ENCODE measurements at places on chromosomes 2 and 18.

GRCh38 chr2:12126318-12126717 lies 379.9 kb downstream of the LPIN1 start:
- no peak for DNase-seq

DNA sequence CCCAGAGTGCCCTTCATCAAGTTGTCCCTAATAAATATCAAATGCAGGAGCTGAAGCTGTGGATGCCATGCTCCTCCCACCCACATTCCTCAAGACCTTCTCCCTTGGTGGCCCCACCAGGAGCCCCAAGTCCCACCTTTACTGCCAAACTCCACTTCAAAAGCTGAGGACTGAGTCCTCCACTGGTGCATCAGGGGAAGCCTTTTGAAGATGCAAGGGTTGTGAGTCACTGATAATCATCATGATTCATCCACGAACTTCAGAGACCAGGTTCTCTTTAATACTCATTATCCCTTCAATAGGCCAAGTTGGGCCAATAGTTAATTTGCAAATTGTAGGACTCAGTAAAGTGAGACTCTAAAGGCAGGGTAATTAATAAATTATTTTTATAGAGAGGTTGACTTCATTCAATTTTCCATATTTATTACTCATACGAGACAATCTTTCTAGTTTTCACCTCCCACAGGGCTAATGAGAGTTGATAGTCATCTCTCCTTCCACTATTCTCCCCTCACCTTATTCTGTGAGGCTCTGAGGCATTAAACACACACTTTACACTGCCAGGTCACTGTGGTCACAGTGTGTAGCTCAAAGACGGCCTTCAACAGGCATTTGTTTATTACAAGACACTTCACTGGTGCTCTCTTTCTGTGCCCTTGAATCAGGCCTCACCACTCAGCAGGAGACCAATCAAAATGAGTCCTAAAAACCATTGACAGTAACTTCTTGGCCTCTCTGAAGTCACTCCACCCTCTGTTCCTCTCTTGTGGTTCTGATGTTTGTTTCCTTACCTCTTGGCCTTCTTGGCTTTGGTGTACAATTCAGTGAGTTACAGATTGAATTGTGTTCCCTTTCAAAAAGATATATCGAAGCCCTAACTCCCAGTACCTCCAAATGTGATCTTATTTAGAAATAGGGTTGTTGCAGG lies 99.9 kb downstream of the TRIB2 start:
- DNase-seq = no peak

GRCh38 chr2:118269408-118270051 lies 181.3 kb downstream of the INSIG2 start:
- DNase-seq = no peak

DNA sequence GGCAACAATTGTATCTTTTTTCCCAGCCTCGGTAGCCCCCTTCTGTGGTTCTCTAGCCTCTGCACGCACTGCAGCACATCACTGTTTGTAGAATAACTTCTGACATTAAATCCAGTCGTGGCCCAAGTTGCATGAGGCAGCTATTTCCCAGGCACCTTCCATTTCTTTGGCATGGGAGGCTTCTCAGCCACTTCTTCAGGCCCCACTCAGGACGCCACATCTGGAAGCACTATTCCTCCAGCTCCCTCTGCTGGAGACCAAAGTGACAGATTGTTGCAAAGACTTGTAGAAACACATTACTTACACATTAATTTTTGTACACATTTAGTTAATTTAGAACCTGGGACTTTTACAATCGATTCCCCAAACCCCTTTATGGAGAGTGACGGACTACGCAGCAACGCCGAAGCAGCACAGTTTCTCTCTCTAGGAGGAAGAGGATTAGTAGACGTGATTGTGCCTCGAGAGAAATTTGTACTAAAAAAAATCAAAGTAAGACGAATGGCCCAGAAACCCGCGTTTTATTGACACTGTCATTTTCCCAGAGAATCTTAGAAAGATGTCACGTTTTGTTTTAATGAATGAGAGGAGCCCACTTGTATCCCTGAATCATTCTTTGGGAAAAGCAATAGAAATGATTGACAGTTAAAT lies 57.8 kb upstream of the RGPD5 start:
- peak; percentile 29 for DNase-seq

- DNase-seq = no peak
Measured at GRCh38 chr2:32701806-32702205, 74.0 kb downstream of the TTC27 start.

- DNase-seq = no peak
Measured at GRCh38 chr2:190136825-190137224, 74.3 kb upstream of the MSTN start.

GRCh38 chr2:2890901-2891300 lies 486.7 kb downstream of the EIPR1 start:
- DNase-seq = no peak

DNA sequence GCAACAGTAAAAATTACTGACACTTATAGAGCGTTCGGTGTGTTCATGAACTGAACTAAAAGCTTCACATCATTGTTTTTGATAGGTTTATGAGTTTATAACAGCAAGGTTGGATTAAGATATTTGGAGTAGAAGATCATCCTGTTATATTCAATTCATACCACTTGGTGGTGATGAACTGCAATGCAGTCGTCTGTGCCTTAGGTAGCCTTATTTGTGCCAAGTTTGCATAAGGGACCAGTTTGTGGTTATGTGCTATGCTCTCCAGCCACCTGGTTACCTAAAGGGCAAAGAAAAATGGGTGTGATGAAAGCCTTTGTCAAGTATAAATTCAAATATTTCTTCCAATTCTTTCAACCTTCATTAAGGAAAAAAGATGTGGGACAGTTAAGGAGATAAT lies 150.9 kb upstream of the KCNH7 start:
- no peak for DNase-seq

- no peak for DNase-seq
Measured at GRCh38 chr2:119429225-119429981, 2.3 kb upstream of the TMEM37 start.

DNA sequence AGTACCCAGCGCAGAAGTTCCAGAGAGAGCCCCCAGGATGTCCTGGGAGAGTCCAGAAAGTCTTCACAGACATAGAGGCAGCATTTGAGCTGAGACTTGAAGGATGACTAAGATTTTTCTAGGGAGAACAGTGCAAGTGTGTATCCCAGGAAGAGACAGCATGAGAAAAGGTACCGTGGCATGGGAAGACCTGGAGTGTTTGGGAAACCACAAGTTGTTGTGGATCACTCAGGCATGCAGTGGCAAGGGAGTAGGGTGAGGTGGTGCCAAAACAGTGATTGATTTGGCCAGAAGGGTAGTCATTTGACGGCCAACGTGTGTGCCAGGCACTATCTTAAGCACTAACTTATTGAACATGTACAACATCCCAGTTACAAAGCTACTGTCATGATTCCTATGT lies 24.5 kb upstream of the KCNK3 start:
- DNase-seq = no peak

- no peak for DNase-seq
Measured at GRCh38 chr18:23066504-23067039, 68.7 kb upstream of the CABLES1 start.

GRCh38 chr2:2159336-2159735 lies 171.7 kb downstream of the MYT1L start:
- DNase-seq = no peak

GRCh38 chr2:165544897-165545296 lies 75.4 kb downstream of the CSRNP3 start:
- DNase-seq = no peak

GRCh38 chr18:78953566-78953965 lies 26.1 kb upstream of the SALL3 start:
- no peak for DNase-seq

DNA sequence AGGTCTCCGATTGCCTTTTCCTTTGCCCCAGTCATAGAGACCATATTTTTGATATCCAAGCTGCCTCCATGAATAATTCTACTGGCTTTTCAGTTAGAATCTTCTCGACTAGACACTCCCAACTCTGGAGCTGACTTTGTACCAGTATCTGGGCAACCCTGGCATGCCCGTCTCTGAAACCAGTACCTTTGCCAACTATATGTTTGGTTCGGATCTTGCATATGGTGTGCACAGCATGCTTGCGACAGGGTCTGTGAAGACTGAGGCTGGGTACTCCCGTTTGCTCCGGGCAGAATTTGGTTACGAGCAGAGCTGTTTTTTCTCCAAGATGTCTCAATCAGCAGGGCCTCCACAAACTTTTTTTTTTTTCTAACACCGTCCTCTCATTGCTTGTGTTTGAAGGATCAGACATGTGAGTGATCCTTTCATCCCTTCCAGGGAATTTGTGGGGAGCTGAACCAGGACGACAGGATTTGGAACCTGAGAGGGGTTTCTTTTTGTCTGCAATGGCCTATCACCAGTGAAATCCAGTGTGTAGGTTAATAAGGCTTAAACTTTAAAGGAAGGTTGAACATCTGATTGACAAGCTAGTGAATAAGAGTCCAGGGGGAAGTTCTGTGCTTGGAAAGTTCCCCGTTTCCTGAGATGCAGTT lies 322.3 kb downstream of the MYCN start:
- DNase-seq = no peak

DNA sequence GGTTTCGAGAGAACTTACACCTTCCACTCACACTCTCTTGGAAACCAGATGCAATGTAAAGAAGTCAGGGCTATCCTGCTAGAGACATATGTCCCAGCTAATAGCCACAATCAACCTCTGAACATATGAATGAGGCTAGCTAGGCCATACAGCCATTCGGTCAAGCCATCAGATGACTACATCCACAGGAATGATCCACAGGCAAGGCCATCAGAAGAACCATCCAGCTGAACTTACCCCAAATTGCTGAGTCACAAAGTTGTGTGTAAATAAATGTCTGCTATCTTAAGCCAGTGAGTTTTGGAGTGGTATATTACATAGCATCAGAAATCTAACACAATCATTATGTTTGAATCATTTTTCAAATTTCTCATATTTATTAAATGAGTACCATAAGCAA lies 5.2 kb upstream of the SPAST start:
- DNase-seq = no peak

DNA sequence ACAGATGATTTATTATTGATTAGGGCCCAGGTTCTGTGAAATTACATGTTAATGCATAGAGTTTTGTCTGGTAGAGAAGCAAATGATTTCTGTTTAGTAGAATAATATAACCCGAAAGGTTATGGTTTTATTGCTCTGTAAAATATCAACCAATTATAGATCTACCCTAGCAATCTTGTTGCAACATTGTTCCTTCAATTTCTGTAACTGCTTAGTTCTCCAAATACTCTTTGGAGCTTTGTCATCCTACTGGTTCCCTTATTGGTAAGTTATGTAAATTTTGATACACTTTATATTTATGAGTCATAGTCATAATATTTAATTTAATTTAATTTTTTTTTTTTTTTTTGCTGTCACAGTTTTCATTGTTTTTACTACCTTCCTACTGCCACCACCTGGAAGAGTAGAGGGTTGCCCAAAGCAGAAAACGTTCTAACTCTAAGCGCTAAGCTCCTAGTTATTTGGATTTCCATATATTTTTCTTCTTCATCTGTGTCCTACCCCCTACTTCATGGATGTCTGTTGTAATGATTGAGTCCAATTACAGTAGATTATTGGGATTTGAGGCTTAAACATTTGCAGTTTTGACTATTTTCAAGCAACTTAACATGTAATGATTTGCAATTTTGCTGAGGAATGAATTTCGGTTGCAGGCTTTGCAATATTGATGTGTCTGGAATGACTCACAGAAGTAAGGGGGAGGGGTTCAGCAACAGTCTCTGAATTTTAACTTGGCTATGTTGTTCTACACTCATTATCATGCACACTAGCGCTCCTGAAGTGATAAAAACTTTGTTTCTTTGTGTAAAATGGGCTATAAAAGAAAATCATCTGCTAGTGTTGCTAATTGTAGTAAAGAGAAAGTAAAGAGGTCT lies 51.1 kb downstream of the NABP1 start:
- DNase-seq = no peak

DNA sequence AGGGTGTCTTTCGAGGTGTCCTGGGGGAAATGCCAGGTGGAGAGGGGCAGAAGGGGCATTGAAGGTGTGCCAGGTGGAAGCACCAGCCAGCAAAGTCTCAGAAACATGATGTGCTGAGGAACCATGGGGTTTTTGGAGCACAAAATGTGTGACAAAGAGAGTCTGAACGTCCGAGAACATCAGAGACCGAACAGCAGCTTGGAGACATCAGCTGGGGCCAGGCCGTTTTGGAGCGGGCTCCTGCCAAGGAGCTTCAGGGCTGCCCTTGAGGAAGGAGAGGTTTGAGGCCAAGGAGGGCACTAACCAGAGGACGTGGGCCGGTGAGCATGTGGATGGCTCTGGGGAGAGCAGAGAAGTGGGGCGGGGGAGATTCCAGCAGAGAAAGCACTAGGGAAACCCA lies 5.3 kb upstream of the MBP start:
- DNase-seq = no peak

DNA sequence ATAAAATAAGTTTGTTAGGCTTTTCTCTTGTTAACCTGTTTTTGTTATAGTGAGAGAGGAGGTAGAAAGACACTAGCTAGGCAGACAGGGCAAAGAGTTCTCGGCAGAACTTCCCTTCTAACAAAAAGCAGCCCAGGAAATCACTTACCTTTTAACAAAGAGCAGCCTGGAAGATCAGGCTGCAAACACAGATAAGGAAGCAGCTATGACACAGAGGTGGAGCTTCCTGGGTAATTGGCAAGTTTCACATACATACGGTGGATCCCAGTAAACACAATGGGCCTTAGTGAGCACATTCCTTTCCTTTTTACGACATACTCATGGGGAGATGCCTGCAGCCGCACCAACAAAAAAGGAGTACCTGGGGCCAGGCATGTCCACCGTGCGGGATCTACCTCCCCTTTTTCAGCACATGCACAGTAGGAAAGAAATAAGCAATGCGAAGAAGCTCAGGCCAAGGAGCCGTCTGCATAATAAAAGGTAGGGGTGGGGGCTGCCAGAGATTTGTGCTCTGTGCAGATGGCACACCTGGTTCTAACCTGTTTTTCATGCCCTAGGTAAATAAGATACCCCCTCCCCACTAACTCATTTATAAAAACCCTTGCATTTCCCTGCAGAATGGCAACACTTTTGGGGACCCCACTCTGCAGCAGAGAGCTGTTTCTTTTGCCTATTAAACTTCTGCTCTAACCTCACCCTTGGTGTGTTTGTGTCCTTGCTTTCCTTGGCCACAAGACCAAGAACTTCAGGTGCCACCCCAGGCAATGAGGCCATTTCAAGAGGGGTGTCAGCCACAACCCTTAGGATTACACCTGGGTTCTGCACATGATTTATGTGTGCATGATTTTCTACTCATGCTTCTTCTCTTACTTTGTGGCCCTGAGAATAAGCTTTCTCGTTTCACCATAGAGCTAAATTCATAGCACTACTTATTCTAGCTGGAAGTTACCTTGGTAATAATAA lies 26.5 kb downstream of the MDH1 start:
- DNase-seq = no peak

Data from occipital lobe (tissue), 3 donors.